A673 (cell line): ENCODE measurements at places on chromosomes 16 and 17.

DNA sequence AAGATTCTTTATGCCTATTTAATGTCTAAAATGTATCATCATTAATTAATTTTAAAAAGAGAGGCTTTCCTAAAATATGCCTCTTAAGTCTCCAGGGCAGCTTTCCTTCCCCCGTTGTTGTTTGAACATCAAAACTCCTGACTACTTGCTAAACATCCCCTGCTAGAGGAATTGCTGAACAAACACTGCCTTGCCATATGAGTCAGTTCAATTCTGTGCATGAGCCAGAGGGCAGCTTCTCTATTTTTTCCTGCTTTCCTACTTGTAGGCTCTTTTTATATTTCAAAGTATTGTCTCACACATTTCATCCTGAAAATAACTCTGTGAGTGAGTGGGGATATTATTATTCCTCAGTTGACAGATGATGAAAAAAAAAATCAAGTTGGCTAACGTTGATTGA lies 143.4 kb downstream of the HS3ST4 start:
- DNase-seq: no peak
- H3K4me1 ChIP-seq: peaks cover 43% of the 10 kb centered on the region
- H3K27ac ChIP-seq: no peak overlapping the region
- H3K36me3 ChIP-seq: no peaks in the 10 kb centered on the region

- no peaks in the 10 kb centered on the region for H3K36me3 ChIP-seq
Observed at GRCh38 chr16:35188288-35189155, 1729.1 kb downstream of the TP53TG3F start.

DNA sequence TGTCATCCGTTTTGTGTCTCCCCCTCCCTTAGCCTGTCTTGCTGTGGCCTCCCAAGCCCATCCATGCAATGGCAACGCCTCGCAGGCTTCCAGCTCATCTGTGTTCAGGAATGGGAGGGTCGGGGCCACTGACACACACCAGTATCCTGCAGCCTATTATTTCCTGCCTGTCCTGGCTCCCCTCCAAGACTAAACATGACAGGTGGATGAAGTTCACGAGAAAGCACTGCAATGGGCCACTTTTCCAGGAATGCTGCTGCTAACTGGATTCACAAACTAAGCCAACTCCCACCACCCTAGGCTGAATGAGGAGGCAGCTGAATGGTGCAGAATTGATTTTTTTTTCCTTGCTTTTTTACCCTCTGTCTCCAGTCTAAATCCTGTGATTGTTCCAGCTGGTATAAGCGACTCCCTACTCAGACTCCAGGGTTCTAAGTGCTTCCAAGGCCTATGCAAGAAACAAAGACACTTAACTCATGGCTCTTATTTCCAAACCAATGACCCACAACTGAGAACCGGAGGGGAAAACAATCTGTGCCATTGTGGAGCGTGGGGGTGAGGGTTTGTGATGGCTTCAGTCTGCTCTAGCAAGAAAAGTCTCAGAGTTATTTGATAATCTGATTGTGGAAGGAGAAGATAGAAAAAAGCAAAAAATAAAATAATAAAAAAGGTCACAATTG lies 23.3 kb downstream of the TMEM100 start:
- no peak overlapping the region for H3K27ac ChIP-seq
- DNase-seq: no peak
- H3K36me3 ChIP-seq: no peaks in the 10 kb centered on the region
- no peaks in the 10 kb centered on the region for H3K27me3 ChIP-seq

DNA sequence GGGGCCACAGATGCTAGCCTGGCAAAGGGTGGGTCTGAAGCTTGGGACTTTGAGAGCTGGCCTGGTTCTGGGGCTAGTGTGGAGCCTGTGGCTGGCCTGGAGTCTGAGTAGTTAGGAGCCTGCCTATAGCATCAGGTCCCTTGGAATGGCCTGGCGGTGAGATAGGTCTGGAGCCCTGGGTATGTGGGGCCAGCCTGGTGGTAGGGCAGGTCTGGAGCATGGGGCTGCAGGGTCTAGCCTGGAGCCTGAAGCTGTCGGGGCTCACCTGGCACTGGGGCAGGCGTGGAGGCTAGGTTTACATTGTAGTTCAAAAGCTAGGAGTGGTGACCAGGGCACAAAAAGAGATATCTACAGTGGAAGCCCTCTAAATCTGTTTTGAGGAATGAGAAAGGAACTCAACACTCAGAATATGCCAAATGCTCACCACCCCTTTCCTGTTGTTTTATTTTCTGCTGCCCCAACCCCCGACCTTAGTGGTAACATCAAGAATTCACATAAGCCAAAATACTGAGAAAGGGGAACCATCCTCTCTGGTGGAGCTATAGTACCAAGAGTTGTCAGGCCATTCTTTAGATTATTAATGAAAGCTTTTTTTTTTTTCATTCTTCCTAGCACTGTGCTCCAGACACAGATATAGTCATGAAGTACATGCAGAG lies 100.3 kb downstream of the TANC2 start:
- no peaks in the 10 kb centered on the region for H3K4me1 ChIP-seq
- no peak for DNase-seq
- H3K27ac ChIP-seq: no peak overlapping the region
- H3K27me3 ChIP-seq: no peaks in the 10 kb centered on the region

DNA sequence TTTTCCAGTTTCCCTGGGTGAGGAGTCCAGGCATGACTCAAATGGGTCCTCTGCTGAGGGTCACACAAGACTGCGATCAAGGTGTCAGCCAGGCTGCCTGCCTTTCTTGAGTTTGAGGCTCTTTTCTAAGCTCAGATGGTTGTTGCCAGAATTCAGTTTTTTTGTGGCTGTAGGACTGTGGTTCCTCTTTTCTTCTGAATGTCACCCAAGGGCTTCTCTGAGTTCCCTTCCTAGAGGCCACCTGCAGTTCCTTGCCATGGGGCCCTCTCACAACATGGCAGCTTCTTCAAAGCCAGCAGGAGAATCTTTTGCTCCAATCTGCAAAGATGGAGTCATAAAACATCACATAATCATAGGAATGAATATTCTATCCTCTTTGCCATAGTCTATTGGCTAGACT lies 17.5 kb downstream of the LIMD2 start:
- no peaks in the 10 kb centered on the region for H3K27me3 ChIP-seq
- DNase-seq: no peak
- H3K4me1 ChIP-seq: peaks cover 14% of the 10 kb centered on the region
- H3K36me3 ChIP-seq: no peaks in the 10 kb centered on the region

GRCh38 chr16:14487579-14487978 lies 142.5 kb downstream of the PARN start:
- peak; percentile 34 for DNase-seq
- H3K36me3 ChIP-seq: no peaks in the 10 kb centered on the region
- H3K4me1 ChIP-seq: peaks cover 33% of the 10 kb centered on the region
- H3K27ac ChIP-seq: peak overlapping the region; percentile 71
- peak overlapping the region; percentile 35 for H3K4me3 ChIP-seq
- no peaks in the 10 kb centered on the region for H3K27me3 ChIP-seq

DNA sequence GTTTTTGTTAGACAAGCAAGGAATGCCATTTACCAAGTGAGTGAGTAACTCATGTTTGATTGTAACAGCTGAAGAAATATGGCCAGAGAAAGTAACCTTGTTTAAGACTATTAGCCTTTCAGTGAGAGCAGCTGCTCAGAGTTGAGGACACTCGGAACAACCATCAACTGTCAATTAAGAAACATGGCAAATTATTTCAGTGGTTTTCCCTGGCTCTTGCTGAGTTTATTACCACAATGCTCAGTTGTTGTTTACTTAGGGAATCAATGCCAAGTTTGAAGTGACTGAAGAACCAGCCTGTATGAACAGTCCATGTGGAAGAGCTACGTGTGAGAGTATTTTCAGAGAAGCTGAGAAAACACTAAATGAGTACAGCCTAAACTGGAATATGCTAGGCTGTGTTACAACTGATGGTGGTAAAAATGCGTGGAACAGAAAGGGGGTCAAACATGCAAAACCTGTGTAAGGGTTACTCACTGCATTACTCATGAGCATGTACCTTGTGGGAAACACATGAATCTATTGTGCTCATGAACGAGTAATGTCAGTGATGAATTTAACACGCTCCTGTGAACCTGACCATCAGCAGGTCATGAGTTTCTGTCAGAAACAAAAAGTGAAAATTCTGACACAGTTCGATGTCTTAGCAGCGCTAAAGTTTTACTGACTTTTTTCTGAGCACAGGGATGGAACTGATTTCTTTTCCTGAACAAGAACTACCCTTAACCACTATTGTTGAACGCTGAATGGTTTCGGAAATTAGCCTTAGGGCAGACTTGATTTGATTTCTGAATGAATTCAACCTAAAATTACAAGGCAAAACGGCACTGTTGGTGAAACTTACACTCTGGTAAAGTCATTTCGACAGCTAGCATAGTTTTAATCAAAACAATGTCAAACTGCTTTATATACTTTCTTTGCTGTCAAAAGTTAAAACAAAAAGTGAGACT lies 33.5 kb downstream of the GNA13 start:
- DNase-seq: no peak
- peaks cover 65% of the 10 kb centered on the region for H3K4me1 ChIP-seq
- H3K27ac ChIP-seq: peak overlapping the region; percentile 25
- H3K36me3 ChIP-seq: no peaks in the 10 kb centered on the region

GRCh38 chr17:2950846-2951245 lies 112.6 kb downstream of the OR1D5 start:
- H3K4me3 ChIP-seq: no peak overlapping the region
- peaks cover 15% of the 10 kb centered on the region for H3K27me3 ChIP-seq
- no peaks in the 10 kb centered on the region for H3K4me1 ChIP-seq
- DNase-seq: no peak
- H3K36me3 ChIP-seq: no peaks in the 10 kb centered on the region

- H3K27me3 ChIP-seq: no peaks in the 10 kb centered on the region
- H3K36me3 ChIP-seq: no peaks in the 10 kb centered on the region
- DNase-seq: no peak
- peaks cover 4% of the 10 kb centered on the region for H3K4me1 ChIP-seq
- H3K4me3 ChIP-seq: no peak overlapping the region
Observed at GRCh38 chr17:1158879-1159278, 20.9 kb downstream of the ABR start.

DNA sequence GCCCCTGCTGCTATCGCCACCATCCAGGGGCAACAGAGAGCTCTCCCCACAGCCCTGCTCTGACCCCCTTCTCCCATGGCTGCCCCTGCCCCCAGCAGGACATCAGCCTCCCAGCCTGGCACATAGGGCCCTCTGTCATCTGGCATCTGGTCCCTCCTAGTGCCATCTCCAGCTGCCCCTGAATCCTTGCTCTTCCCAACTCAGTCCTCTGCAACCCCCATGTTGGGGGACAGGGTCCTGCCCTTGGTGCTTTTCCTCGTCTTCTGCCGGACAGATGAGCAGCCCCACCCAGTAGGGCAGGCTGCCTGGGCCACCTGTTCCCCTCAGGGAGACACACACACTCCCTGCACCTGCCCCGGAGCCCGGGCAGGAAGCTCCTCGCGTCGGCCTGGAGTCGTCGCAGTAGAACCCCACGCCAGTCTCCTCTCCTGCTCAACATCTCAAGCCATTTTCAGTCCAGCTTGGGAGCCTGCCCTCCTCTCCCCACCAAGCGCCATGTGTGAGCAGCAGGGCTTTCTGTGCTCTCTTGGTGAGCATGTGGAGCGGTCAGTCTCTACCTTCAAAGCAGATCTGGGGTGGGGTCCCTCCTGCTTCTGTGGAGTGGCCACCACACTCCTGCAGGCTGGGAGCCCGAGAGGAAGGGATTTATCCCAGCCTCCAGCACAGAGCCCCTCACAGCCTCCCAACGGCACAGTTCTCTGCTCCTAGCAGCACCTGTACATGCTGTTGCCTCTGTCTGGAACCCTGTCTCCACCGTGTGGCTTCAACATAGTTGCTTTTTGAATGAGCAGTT lies 28.2 kb downstream of the TNFRSF13B start:
- no peaks in the 10 kb centered on the region for H3K27me3 ChIP-seq
- no peaks in the 10 kb centered on the region for H3K36me3 ChIP-seq
- no peak overlapping the region for H3K27ac ChIP-seq
- no peaks in the 10 kb centered on the region for H3K4me1 ChIP-seq

DNA sequence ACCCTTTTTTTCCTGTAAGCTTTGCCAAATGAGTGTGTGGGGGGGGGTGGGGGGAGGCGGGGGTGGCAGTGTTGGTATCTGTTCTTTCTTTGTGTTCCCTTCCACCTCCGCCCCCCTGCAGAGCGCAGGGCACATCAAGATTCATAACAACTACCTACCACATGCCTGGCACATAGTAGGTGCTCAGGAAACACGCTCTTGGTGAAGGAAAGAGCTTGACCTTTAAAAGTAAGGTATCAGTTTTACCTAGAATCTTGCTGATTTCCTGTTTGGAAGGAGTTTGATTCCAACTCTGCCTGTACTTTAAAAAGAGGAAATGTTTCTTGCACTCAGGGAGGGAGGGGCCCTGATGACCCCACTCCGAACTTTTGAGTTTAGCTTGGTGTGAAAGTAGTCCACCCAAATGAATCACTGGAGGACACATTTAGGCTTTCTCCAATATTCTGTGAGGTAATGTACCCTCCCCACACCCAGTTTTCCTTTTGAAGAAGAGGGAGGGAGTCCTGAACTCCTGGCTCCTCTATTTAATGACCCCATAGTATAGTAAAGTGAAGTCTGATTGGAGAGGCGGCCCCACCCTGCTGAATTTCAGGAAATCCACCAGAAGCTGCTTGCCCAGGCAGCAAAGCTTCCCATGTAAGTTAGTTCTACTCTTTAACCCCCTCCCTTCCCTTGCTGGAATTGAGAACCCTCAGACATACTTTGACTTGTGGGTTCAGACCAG lies 560 bp upstream of the FAM20A start:
- H3K27me3 ChIP-seq: peaks cover 56% of the 10 kb centered on the region
- peak overlapping the region; percentile 35 for H3K4me3 ChIP-seq
- no peak overlapping the region for H3K27ac ChIP-seq
- H3K36me3 ChIP-seq: no peaks in the 10 kb centered on the region
- peaks cover 6% of the 10 kb centered on the region for H3K4me1 ChIP-seq

DNA sequence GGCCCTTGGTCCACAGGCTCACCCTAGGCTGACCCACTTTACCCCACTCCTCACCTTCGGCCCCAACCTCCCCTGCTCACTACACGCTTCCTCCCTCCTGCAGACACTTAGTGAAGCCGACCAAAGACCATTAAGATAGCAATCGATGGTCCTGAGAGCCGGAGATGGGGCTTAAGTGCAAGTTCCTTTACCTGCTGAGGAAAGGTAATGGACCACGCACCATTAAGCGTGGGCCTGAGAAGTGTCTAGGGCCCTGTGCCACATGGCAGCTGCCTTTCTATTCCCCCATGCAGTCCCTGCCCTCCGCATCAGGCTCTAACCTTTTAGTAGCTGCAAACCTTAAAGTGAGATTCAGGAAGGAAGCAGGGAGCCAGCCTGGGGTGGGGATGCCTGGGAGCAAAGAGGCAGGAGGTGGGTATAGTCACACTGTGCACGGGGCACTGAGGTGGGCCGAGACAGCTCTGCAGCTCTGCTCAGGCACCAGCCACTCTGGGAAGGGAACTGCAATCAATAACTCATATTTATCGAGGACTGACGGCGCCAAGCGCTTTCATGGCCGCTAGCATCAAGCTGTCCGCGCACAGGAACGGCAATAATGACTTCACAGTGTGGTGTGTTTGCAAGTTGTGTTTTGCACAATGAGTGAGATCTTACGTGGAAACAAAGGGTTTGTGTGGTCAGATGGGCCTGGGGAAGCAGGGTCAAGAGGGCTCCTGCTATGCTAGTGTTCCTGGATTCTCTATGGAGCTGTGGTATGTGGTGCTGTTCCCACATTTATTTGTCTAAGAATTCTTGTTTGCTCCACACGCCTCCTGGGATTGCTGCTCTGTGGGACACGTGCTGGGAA lies 84.9 kb upstream of the CDC42EP4 start:
- no peak overlapping the region for H3K27ac ChIP-seq
- no peak for DNase-seq
- H3K27me3 ChIP-seq: no peaks in the 10 kb centered on the region
- no peaks in the 10 kb centered on the region for H3K36me3 ChIP-seq

GRCh38 chr16:86874141-86874540 lies 295.8 kb downstream of the FOXL1 start:
- H3K4me3 ChIP-seq: no peak overlapping the region
- DNase-seq: peak; percentile 41
- H3K36me3 ChIP-seq: no peaks in the 10 kb centered on the region
- H3K27me3 ChIP-seq: no peaks in the 10 kb centered on the region
- H3K4me1 ChIP-seq: no peaks in the 10 kb centered on the region
- H3K27ac ChIP-seq: no peak overlapping the region
